ENCODE measurements at places on chromosomes 5 and 9. TPM values are rescaled to one million over a fixed set of nuclear protein-coding genes. Genes with fewer than 3 reads are reported as not detected.

GRCh38 chr5:31106691-31107090, 86.8 kb upstream of the CDH6 start:
- no peak for DNase-seq
- H3K27me3 ChIP-seq = no peaks in the 10 kb centered on the region
- no peak overlapping the region for H3K27ac ChIP-seq
- no peak overlapping the region for H3K4me3 ChIP-seq
- H3K4me1 ChIP-seq = no peaks in the 10 kb centered on the region

Gene GPR21
- 0.61 TPM for total RNA-seq

DNA sequence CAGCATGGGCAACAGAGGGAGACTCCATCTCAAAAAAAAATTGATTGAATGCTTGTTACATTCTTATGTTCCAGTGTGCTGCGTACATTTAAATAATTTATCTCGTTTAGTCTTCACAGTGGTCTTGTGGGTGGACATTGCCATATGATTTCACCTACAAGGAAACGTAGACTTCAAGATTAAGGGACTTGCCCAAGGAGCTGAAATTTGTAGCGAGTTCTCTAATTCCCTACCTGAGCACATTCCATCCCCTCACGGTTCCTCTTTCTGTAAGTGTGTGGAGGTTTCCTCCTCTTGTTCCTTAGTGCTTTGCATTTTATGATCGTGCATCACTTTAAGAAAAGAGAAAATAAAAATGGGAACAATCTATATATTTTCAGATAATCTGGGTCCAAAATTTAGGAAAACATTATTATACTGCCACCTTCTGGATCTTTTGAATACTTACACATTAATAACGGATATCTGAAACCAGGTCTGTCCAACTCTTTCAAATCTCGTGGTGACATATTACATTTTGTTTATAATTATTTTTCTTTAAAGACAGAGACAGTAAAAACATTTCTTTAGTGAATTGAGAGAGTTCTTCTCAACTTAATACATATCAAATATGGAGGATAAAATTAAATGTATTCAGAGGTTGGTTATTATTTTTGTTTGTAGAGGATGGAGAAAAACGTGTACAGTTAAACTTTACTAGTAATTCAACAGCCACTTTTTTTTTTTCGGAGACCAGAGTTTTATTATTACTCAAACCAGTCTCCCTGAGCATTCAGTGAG, 29.9 kb upstream of the C7 start:
- no peaks in the 10 kb centered on the region for H3K27me3 ChIP-seq
- no peaks in the 10 kb centered on the region for H3K4me1 ChIP-seq
- no peak overlapping the region for H3K4me3 ChIP-seq
- DNase-seq = no peak

DNA sequence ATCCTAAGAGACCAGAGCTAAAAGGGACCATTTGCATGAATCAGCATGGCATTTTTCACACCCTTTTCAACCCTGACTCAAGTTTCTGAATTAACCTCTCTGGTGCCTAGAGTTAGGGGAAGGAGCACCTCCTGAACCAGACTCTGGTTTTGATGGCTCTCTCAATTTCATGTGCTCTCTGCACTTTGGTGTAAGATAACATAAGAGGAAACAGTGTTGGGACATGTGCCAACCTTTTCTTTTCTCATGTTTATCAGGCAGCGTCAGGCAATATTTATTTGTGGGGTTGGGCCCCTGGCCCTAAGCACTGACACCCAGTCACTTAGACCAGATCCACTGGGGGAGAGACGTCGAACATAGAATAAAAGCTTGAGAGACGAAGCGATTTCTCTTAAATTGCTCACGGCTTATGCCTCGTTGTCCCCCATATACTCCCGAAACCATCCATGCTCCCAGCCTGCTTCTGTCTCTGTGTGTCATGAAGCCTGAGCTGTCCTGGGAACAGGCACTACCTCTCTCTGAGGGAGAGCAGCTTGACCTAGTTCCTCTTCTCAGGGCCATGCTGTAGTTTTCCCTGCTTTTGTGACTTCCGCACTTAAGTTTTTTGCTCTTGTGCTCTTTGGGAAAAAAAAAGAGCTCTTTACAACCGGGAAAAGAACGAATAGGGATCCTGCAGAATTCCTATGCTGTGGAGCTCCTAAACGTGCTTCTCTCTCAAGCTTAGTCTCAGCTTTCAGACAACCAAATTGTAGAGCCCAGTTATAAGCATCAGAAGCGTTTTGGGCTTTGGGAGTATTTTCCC, 195.7 kb downstream of the NR3C1 start:
- no peaks in the 10 kb centered on the region for H3K27me3 ChIP-seq
- H3K4me1 ChIP-seq = no peaks in the 10 kb centered on the region
- no peaks in the 10 kb centered on the region for H3K36me3 ChIP-seq
- DNase-seq = no peak
- no peak overlapping the region for H3K4me3 ChIP-seq

- no peak for DNase-seq
- no peaks in the 10 kb centered on the region for H3K4me1 ChIP-seq
- H3K27me3 ChIP-seq = no peaks in the 10 kb centered on the region
- H3K27ac ChIP-seq = no peak overlapping the region
- H3K4me3 ChIP-seq = no peak overlapping the region
- H3K36me3 ChIP-seq = no peaks in the 10 kb centered on the region
Observed at GRCh38 chr5:2102819-2103776, 220.4 kb upstream of the IRX4 start.

- no peak for DNase-seq
- H3K36me3 ChIP-seq = peaks cover 57% of the 10 kb centered on the region
- H3K27ac ChIP-seq = peak overlapping the region; percentile 95
- H3K27me3 ChIP-seq = no peaks in the 10 kb centered on the region
Observed at GRCh38 chr5:35860686-35861085, 4.0 kb downstream of the IL7R start.

DNA sequence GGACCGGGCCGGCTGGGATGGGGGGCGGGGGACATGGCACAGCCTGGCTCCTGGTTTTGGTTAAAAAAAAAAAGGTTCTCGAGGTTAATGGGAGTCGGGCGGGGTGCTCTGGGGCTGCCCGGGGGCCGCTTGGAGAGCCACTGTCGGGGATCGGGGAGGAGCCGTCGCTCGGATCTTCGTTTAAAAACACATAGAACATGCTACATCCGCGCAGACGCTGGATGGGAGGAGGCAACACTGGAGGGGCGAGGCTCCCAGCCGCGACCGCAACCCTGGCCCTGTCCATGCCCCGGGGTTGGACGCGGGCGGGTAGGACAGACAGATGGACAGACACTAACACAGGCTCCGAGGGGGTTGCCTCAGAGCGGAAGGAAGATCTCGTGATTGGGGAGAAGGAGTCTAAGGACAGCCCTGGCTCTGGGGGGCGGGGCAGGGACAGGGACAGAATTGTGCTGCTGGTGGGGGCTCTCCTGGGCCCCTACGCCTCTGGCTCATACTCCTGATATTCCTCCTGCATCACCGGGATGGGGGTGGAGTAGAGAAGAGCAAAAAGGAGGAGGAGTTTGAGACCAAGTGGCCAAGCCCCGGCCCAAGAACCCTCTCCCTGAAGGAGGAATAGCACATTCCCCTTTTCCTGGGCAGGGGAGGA, 9.9 kb downstream of the SNCB start:
- H3K27me3 ChIP-seq = peaks cover 35% of the 10 kb centered on the region
- H3K27ac ChIP-seq = no peak overlapping the region
- no peak for DNase-seq
- H3K4me1 ChIP-seq = peaks cover 11% of the 10 kb centered on the region

- DNase-seq = no peak
- H3K36me3 ChIP-seq = no peaks in the 10 kb centered on the region
- H3K27me3 ChIP-seq = peaks cover 10% of the 10 kb centered on the region
Observed at GRCh38 chr5:112419164-112419985, at the start of gene EPB41L4A. Gene EPB41L4A, minus strand, starts transcription at chr5:112419277. Its CDS starts 238 bp downstream, at chr5:112419039.

Gene SLC4A9
- not detected for total RNA-seq

DNA sequence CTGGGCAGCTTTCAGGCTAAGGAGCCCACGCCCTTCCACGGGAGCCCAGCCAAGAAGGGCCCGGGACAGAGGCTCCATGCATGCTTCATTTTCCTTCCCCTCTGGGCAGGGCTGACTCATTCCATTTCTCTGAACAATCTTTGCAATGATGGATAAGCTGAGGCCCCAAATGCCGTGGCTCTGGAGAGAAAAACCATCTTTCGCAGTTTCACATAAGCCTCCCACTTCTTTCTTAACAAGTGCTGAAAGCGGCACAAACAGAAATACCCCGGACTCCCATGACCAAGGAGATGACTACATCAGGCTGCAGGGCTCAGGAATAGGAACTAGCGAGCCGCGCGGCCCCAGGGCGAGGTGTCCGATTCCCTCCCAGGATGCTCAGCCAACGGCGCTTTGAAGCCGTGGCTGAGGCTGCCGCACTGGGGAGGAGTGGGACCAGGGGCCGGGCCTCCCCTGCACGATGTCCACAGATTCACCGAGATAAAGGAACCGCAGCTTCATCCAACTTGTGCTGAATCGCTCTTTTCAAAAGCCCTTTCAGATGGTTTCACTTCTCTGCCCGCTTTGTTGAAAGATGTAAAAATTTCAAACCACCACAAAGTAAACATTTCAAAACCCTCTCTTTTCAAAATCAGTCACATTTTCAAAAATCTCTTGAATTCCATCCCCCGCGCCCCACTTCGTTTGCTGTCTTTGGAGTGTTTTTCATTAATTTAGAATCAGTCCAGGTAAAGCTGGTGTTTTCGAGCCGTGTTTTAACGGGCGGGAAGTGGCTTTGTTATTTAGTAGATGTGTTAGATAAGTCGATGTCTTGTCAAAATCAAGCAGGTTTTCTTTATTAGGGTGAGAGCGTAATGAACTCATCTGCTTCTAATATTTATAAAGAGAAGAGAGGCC, 96.5 kb upstream of the LMX1B start:
- peaks cover 12% of the 10 kb centered on the region for H3K27me3 ChIP-seq
- no peak for DNase-seq
- H3K27ac ChIP-seq = peak overlapping the region; percentile 35

DNA sequence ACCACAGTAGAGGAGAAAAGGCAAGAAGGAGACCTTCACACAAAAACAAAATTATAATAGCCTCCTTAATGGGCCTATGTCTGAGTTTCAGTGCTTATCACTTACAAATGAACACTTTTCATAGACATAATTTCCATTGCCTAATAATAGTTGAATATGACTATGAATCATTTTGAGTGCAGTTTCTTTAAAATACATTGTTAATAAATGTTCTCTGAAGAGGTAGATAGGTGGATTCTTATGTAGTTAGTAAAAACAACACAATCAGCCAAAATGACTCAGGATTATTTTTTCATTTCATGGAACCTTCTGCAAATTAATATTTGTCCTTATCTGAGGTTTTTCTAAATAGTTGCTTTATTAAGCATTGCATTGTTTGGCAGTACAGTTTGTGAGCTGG, 45.6 kb downstream of the DAPK1 start:
- no peaks in the 10 kb centered on the region for H3K4me1 ChIP-seq
- H3K4me3 ChIP-seq = no peak overlapping the region
- no peaks in the 10 kb centered on the region for H3K27me3 ChIP-seq
- no peak for DNase-seq
- H3K27ac ChIP-seq = no peak overlapping the region
- H3K36me3 ChIP-seq = no peaks in the 10 kb centered on the region

Gene ZNF782
- total RNA-seq = 4.2 TPM

GRCh38 chr5:139900546-139901250, 105.1 kb downstream of the PSD2 start:
- H3K4me3 ChIP-seq = no peak overlapping the region
- H3K36me3 ChIP-seq = no peaks in the 10 kb centered on the region
- H3K4me1 ChIP-seq = peaks cover 5% of the 10 kb centered on the region
- no peak overlapping the region for H3K27ac ChIP-seq

DNA sequence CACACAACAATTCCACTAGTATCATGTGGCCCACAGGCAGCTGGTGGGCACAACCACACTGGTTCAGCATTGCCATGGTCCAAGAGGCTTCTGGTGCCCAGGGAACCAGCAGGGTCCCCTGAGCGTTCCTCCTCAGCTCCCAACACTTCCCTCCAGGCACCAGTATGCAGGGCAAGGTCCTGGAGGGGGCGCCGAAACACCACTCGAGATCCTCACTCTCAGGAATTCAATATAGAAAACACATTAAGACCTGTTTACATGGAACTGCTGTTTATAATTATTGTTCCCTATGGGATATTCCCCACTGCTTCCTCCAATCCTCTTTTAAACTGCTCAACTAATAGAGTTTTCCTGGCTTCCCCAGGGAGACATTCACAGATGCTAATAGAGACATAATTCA, 91.9 kb upstream of the GABRP start:
- H3K27me3 ChIP-seq = no peaks in the 10 kb centered on the region
- no peak overlapping the region for H3K4me3 ChIP-seq
- no peak overlapping the region for H3K27ac ChIP-seq
- H3K36me3 ChIP-seq = no peaks in the 10 kb centered on the region
- H3K4me1 ChIP-seq = no peaks in the 10 kb centered on the region

DNA sequence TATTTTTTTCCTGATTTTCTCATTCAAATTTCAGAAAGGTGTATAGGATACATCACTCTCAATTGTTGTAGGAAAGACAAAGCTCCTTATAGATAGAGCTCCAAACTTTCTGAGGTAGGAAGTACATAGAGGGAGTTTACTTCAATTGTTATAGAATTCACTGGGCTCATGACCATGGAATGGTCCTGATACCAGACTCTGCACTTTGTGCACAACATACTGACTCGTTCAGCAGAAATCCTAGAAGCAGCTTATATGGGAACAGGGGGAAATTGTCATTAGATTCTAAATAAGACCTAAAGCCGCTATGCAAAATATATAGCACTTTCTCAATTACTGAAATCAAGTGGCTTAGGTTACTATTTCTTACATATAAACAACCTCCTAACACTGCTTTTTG, 240.5 kb upstream of the TUSC1 start:
- DNase-seq = no peak
- no peaks in the 10 kb centered on the region for H3K36me3 ChIP-seq
- no peaks in the 10 kb centered on the region for H3K4me1 ChIP-seq
- no peak overlapping the region for H3K27ac ChIP-seq

DNA sequence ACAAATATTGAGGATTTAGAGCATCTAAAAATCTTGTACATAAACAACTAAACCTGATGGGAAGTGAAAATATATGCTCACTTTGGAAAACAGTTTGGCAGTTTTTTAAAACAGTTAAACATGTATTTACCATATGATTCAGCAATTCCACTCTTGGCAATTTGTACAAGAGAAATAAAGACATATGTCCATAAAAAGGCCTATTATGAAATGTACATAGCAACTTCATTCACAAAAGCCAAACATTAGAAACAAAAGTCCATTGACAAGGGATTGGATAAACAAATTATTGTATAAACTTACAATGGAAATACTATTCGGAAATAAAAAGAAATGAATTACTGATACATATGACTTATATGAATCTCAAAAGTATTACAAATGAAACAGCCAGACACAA, 196.2 kb upstream of the SLC24A2 start:
- H3K4me1 ChIP-seq = no peaks in the 10 kb centered on the region
- H3K36me3 ChIP-seq = no peaks in the 10 kb centered on the region
- H3K27ac ChIP-seq = no peak overlapping the region
- no peaks in the 10 kb centered on the region for H3K27me3 ChIP-seq
- DNase-seq = no peak

DNA sequence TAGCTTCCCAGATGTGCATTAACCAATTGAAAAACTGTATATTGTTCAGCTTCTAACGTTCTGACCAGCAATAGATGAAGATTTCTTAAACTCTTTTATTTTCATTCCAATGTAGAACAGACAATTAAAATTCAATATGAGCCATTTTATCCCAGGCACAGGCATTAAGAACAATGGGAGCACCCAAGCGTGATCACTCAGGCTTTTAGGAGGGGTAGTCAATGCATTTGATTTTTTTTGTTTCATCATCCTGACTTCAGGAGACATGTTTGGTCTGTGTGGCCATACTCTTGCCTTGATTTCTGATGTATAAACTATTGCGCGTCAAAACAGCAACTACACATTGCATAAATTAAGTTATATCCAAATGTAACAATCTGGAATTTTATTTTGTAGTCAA, 653.0 kb upstream of the RORB start:
- no peaks in the 10 kb centered on the region for H3K27me3 ChIP-seq
- H3K4me1 ChIP-seq = no peaks in the 10 kb centered on the region
- no peak overlapping the region for H3K4me3 ChIP-seq
- no peak for DNase-seq

Gene ZDHHC21
- 7.4 TPM for total RNA-seq
